ENCODE measurements at places on chromosomes 5 and 9.

DNA sequence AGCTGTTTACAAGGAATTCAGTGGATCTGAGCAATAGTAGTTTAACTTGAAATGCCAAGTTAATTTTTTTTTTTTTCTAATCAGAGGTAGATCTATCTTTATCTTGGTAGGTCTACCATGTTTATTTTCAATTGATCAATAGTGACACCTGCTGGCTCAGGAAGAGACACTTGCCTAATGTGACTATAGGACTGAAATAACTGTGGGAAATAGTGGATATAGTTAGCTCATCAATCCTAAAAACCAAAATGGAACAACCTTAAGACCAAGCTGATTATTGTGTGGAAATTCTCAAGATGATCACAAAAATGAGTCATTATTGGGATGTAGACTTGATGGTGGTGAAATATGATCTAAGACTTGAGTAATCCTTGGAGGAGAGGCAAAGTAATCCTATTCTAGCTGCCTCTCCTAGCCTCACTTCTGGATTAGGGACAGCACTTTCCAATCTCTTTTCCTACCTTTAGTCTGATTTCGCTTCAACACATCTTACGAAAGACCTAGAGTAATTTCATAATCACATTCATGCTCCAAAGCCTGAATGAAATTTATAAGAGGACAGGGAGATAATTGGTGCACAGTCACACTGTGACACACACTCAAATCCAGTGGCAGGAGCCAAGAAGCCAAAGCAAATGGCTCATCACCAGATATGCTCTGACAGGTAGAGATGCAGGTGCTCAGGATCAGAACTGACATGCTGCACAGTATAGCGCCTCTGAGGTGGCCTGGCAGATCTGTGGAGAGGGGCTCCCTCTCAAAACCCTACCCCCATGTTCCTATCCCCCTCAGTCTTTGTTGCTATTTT, 156.3 kb downstream of the HMHB1 start:
- peak; percentile 89 for DNase-seq

DNA sequence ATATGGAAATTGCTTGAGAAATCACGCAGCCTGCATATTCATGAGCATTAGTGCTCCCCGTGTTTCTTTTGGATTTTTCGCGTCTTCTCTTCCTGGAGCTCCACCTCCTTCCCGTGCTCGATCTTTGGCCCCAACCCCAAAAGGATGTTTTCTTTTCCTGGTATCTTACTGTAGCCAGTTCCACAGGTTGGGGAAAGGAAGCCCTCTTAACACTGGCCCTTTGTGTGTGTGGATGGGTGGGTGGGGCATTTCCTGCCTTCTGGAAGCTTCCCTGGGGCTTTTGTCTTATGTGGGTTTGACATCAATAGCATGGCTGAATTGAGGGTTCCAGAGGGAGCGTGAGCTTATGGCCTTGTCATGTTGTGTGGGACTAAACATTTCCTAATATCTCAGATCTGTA, 21.9 kb downstream of the STXBP1 start:
- DNase-seq: no peak

GRCh38 chr9:90642570-90643539, at the start of gene DIRAS2:
Gene DIRAS2, minus strand, starts transcription at chr9:90642824. Its CDS starts 28,997 bp downstream, at chr9:90613827.
- DNase-seq: peak; percentile 48

DNA sequence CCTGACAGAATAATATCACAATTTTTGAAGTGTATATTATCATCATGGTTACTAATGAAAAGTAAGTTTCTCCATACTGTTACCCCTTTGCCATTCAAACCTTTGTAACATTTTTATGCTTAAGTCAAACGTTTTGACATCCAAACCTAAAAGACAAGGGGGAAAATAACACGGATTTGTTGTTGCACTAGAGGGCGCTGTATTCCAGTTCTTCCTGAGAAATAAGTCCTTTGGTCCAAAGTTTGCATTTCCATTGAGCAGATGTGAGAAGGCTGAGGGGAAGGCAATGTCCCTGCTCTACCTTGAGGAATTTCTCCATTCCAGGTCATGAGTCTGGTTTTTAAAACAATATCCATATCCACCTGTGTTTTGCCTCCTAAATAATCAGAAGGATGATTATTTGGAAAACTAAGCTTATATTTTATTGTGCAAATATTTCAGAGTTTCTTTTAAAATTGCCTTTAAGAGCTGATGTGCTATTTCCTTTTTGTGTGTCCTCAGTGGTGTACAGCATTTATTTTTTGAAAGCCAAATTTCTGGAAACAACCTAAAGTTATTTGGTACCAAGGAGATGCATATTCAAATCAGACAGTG, 9.7 kb downstream of the LECT2 start:
- peak; percentile 83 for DNase-seq

DNA sequence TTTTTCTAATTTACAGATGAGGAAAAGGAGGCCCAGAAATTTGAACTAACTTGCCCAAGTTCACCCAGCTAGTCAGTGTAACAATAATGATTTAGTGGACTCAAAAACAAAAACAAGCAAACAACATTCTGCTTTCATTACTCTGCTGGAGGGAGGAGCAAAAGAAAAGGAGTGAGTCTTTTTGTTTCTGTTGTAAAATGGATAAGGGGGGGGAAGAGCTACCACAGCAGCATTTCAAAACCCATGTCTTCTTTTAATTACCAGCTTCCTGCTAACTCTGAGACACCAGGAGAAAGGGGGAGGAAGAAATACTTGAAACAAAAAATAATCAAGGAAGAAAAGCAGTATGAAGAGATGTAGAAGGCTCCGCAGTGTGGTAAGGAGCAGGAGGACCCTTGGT, 39.2 kb upstream of the EQTN start:
- DNase-seq: no peak

GRCh38 chr9:72165326-72165725, 16.1 kb downstream of the GDA start:
- DNase-seq: no peak

GRCh38 chr5:169408731-169409130, 107.8 kb upstream of the SLIT3 start:
- peak; percentile 68 for DNase-seq

DNA sequence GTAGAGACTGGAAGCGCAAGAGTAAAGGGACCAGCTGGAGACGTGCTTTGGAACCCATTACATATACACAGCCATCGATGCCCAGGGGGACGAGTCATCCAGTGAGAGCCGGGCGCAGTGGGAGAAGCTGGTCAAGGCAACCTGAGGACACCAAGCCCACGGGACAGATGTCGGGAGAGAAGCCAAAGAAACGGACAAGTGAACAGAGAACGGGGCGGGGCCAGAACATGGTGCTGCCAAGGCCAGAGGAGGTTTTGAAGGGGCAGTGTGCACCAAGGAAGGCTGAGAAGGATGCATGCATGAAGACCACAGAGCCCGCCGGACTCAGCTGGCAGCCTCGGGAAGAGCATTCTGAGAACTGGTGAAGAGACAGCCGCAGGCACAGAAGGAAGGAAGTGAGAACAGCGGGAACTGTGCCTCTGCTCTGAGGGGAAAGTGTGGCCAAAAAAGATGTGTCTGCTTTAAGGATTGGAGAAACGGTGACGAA, 20.3 kb downstream of the CAMSAP1 start:
- DNase-seq: no peak

GRCh38 chr5:56746553-56747339, 68.6 kb upstream of the MAP3K1 start:
- DNase-seq: no peak

DNA sequence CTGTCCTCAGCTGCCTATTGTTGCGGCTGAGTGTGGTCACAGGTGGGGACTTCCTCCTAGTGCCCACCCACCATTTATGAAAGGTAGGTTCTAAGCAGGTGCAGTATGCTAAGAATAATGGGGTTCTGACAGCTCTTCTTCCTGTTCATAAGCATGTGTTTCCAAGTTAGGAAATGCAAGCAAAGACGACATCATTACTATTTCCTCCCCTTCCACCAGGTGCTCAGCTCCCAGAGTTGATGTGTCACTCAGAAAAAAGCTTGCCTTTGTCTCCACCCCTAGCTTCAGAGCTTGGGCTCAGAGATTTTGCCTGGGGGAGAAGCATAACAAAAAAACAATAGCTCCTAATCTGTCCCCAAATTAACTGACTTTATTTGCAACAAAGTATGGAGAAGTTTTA, 1076.7 kb downstream of the NR2F1-AS1 start:
- no peak for DNase-seq

DNA sequence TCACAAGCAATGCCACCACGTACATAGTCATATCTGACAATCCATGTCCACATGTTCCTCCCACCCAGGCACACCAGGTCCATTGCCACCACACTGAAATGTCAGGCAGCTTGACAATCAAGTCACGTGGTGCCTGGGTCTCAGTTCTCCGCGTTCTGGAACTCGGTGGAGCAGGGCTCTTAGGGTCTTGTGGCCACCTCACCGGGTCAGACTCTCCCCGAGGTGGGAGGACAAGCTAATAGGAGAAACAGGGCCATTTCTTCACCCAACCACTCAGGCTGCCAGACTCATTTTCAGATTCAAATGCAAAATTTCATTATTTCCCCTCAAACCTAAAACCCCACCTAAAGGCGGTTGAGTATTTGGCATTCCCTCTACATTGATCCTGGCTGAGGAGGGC, 200.5 kb upstream of the GAS1 start:
- no peak for DNase-seq

- DNase-seq: peak; percentile 8
These were observed 101.2 kb downstream of the SLC28A3 start for GRCh38 chr9:84239343-84239742.

- no peak for DNase-seq
These were observed 38.6 kb upstream of the SNX2 start for GRCh38 chr5:122736086-122736845.

DNA sequence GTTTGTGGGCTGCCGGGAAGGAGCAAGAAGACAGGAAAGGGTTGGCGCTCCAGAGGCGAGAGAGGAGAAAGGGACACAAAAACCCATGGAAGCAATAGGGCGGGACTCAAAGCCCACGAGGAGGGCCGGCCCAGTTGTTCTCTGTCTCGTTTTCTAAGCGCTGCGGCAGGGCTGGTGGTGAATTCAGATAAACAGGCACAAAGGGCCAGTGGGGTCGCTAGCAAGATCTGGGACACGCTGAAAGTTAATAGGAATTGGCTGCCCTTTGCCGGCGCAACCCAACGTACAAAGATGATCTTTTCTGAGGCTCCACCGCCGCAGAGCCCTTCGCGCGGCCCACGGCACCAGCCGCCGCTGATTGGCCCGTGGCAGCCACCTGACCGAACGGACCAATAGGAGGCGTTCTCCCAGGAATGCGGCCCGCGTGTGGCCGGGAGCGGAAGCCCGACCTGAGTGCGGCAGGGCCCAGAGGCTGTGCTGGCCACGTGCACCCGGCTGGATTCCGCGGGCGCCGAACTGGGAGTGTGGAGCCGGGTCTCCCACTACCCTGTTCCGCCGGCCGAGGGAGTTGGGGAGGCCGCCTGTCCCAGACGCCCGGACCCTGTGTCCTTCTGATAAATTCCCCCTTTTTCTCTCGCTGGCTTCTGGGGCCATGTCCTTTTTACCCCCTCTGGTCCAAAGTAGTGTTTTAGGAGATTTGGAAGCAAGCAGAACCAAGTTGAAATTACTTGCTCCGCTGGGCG, 16.8 kb upstream of the NSD1 start:
- peak; percentile 88 for DNase-seq

DNA sequence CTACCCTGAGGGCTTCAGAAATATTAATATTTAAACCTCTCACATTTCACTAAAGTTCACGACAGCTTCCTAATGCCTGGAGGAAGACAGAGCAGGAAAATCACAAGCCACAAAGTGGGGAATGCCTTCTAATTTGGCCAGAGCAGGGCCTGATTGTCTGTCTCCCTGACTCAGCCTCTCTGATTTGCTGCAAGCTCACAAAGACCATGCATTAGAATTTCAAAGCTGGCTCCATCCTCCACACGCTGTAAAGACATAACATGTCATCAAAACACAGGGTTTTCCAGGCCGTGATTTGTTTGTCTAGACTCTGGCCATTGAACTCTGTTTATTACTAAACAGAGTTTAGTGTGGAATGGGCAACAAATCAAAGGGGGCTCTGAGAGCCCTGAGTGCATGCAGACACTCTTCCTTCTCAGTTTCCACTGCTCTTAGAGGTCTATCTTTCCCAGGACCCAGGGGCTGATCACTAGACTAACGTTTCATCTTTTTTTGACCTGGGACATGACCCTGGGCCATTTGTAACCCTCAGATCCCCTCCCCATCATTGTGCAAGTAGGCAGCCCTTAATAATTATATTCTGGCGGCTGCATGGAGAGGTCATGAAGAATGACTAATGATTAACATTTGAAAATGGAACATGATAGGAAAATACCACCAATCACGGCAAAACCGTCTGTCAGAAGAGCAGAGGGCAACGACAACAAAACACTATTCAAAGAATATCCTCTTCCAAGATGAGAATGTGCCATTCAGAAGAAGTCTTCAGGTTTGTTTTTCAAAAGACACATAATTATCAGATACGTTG, 140.2 kb downstream of the ENC1 start:
- DNase-seq: peak; percentile 7

DNA sequence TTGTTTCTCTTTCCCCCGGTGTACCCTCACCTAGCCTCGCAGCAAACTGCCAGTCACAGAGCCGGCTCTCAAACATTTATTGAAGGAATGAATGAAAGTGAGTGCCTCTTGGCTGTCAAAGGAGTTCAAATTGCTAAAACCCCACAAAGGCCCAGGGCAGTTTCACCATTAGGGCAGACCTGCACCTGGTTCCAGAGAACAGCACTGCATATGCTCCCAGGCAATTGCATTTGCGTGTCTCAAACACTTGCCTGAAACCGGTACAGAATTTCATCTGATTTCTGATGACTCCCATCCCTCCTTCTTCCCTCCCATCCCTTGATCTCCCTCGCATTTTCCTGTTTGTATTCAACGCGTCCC, 165.6 kb upstream of the ZNF462 start:
- DNase-seq: no peak

DNA sequence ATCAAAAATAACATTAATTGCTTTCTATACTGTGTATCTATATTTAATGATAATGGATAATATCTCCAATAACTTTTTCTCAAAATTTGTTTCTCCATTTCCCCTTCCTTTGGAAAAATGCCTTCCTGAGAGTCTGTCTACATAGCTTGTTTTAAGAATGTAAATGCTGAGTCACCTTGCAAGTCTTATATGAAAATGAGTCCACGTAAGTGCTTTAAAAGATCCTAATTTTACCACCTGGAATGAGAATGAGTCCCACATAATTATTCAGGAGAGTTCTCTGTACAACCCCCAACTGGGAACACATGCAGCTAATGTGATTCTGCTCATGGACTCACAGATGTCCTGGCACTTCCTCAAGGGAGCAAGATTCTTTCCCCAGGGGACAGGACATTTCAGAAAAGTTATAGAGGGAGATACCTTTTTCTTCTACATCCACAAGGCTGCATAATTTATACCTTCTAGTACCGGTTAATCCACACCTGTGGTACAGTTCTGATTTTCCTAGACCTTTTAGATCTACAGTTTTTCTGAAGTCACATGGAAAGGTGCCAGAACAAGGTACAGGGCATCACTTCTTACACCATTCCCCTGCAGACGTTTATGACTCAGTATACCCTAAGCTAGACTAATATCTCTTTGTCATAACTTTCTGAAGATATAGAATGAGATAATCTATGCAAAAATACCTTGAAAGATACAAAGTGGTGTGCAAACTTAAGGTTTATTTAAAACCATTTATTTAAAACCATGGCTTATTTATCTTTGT, 314.1 kb downstream of the CETN3 start:
- peak; percentile 14 for DNase-seq

- DNase-seq: no peak
These were observed 11.9 kb upstream of the PLCXD3 start for GRCh38 chr5:41522193-41522786.
